ENCODE measurements at places on chromosomes 7 and 10.
A peak's percentile ranks its signal among the peaks of the same experiment; 100 is the strongest.

DNA sequence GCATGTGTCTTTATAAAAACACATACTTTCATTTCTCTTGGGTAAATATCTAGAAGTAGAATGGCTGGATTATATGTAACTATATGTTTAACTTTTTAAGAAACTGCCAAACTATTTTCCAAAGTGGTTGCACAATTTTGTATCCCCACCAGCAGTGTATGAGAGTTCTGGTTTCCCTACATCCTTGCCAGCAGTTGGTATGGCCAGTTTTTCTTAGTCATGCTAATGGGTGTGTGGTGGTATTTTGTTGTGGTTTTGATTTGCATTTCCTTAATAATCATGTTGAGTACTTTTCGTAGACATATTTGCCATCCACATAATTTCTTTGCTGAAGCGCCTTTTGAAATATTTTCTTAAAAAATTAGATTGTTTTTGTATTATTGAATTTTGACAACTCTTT is 60.3 kb downstream of the NEUROG3 start:
- DNase-seq, result no peak

DNA sequence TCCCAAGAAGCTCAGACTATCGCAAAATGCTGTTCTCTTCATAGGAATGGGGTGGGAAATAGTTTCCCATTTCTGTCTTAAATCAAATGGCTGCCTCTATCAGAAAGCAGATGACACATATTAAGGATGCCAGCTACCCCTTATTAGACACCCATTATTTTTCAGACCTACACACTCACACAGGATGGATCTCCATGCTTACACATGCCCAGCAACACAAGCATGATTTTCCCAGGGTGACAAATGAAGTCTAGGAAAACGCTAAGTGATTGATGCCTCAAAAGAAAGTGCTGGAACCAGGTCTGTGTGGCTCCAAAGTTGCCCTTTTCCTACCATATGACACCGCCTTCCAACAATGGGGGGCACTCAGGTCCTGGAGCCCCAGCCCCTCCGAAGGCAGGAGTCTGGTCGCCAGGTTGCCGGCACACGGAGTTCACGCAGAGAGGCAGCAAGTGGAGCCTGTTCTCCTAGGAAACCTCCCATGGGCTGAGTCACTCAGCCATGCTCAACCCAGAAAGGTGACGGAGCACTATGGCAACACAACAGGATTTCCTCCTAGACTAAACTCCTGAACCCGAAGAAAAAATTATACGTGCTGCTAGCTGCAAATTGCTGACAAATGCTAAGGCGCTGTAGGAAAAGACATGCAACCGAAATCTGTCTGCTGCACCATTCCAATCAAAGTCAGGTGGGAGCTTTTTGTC is 19.8 kb downstream of the VOPP1 start:
- no peak for DNase-seq

DNA sequence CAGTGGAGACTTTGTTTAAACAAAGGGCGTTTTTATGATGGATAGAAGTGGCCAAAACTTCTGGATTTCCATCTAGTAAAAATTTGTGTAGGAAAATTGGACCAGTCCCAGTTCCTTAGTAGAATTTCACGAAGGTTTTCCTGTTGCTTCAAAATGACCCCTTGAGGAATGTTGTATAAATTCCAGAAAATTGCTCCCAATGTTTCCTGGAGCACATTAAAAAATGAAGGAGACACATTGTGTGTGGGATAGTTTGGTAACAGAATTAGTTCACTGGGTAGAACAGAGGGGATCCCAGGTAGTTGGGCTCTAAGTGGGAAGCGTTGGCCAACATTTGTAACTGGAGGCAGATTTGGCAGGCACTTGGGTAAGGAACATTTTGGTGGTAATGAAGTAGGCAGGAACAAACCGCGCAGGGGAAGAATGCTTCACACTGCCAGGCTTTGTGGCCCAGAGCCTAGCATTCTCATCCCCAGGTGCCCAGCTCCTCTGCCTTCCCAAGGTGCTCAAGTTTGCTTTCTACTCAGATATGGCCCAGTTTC is 758.6 kb downstream of the AUTS2 start:
- no peak for DNase-seq

- peak; percentile 37 for DNase-seq
Observed at GRCh38 chr10:133357285-133358161, at the start of gene FUOM. FUOM (minus strand) TSS chr10:133358019; CDS start chr10:133358007, 12 bp downstream.

GRCh38 chr10:60422809-60423208 is 33.1 kb upstream of the ANK3 start:
- no peak for DNase-seq

All from NCI-H1930 (cell line).